ENCODE measurements at places on chromosomes 3 and 15.

- DNase-seq: no peak
These were observed 165.5 kb downstream of the ECT2 start for GRCh38 chr3:172915911-172916514.

GRCh38 chr3:60573494-60573893 is 677.8 kb downstream of the FHIT start:
- no peak for DNase-seq

DNA sequence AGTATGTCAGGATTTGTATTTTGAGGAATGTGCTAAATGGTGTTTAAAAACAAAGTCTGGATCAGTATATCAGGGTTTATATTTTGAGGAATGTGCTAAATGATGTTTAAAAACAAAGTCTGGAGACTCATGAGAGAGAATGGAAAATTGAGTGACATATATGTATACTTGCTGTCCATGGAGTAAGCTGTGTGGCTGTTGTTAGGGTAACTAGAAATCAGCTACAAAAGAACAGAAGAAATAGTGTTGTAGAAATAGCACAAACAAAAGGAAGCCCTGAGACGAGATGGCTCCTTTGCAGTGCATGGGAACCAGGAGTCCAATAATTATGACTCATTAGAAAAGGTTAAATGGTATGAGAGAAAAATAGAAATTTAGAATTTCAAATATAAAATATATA is 282.7 kb upstream of the MANF start:
- DNase-seq: no peak

GRCh38 chr3:47512416-47513124 is 942 bp downstream of the ELP6 start:
- peak; percentile 47 for DNase-seq

DNA sequence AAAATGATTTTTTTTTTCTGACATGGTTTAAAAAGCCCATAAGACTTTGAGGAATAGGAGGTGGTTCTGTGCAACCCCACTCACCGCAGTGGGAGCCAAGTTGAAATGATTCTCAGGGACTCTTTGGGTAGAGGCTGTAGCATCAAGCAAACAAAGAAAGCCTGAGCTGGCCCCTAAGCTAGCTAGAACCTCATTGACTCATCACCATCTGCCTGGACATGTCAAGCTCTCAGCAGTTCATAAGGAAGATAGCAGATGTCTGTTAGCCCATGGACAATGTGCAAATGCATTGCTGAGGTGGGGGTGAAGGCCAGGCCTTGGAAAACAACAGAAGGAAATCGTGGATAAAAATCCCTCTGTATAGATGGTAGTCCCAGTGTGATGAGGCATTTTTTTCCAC is 234.8 kb downstream of the NR2F2 start:
- no peak for DNase-seq

GRCh38 chr3:52095990-52096775 is 39.8 kb upstream of the DUSP7 start:
- no peak for DNase-seq

- no peak for DNase-seq
These were observed 56.3 kb upstream of the ZNF148 start for GRCh38 chr3:125431391-125431790.

- DNase-seq: peak; percentile 32
These were observed 425.8 kb downstream of the ERC2 start for GRCh38 chr3:56042326-56042951.

GRCh38 chr3:141371882-141372281 is 3.6 kb downstream of the ZBTB38 start:
- DNase-seq: no peak

Measured in ELF-1 (cell line).